ENCODE measurements at places on chromosomes 3 and 15. TPM values are rescaled to one million over a fixed set of nuclear protein-coding genes. Genes with fewer than 3 reads are reported as not detected.

The TEX9 gene
- 4.3 TPM for total RNA-seq

The MYO5C gene
- 2.5 TPM for total RNA-seq

The SH3GL3 gene
- 0.27 TPM for total RNA-seq

The DZIP3 gene
- 9.1 TPM for total RNA-seq

The IRAK2 gene
- total RNA-seq = 8.2 TPM

The DISP2 gene
- total RNA-seq = 0.49 TPM

The DNAH12 gene
- total RNA-seq = 0.47 TPM

The C3orf20 gene
- not detected for total RNA-seq

The FBXL2 gene
- 3.8 TPM for total RNA-seq

The RARB gene
- 40.2 TPM for total RNA-seq

The REC114 gene
- total RNA-seq = not detected

The PPIP5K1 gene
- 5.2 TPM for total RNA-seq

The GCHFR gene
- 45.9 TPM for total RNA-seq

The EIF4G1 gene
- 422 TPM for total RNA-seq

The ADGRG7 gene
- total RNA-seq = not detected

The ZNF592 gene
- 6.2 TPM for total RNA-seq

The MTMR10 gene
- 13.6 TPM for total RNA-seq

The PTH1R gene
- total RNA-seq = 0.49 TPM

The SPATA12 gene
- total RNA-seq = 0.07 TPM

The KNG1 gene
- not detected for total RNA-seq

The OSBPL10 gene
- total RNA-seq = 13.9 TPM

The HYAL1 gene
- total RNA-seq = not detected

The CATSPER2 gene
- total RNA-seq = 0.10 TPM

The NFKBIZ gene
- total RNA-seq = 9.6 TPM

The ALDH1A2 gene
- not detected for total RNA-seq

The CNTN6 gene
- not detected for total RNA-seq

The NR2E3 gene
- total RNA-seq = not detected

The TRA2B gene
- total RNA-seq = 268 TPM

The TGM5 gene
- total RNA-seq = not detected

The CD276 gene
- 92.9 TPM for total RNA-seq

The CYP11A1 gene
- 0.10 TPM for total RNA-seq

The ERICH6 gene
- 0.07 TPM for total RNA-seq

The AHSG gene
- total RNA-seq = not detected

The TM4SF18 gene
- 25.4 TPM for total RNA-seq

The ZKSCAN7 gene
- 1.9 TPM for total RNA-seq

The XCR1 gene
- total RNA-seq = not detected

The PLAAT1 gene
- total RNA-seq = 4.8 TPM

The ANKRD34C gene
- total RNA-seq = not detected

The FBXO22 gene
- total RNA-seq = 57.4 TPM

The ANXA2 gene
- total RNA-seq = 2,950 TPM

The PKM gene
- total RNA-seq = 2,564 TPM

The SST gene
- 0.94 TPM for total RNA-seq

The TUSC7 gene
- total RNA-seq = not detected

The ESYT3 gene
- total RNA-seq = 0.52 TPM

The ACVR2B gene
- total RNA-seq = 0.74 TPM

The KCNMB2 gene
- 7.9 TPM for total RNA-seq

The EPB42 gene
- total RNA-seq = not detected

The ONECUT1 gene
- total RNA-seq = 1.1 TPM

The CFAP100 gene
- total RNA-seq = not detected

The SLC22A14 gene
- total RNA-seq = not detected

The DLL4 gene
- 0.10 TPM for total RNA-seq

The KLHL40 gene
- total RNA-seq = not detected

The GP9 gene
- not detected for total RNA-seq

Measured in M059J (cell line).